Right hindlimb (tissue), 1 donor: ENCODE measurements at places on chromosomes 13 and 19.
A peak's percentile ranks its signal among the peaks of the same experiment; 100 is the strongest.

- no peak for DNase-seq
Measured at GRCh38 chr13:44601586-44601985, 25.5 kb upstream of the TSC22D1 start.

- DNase-seq, result no peak
Measured at GRCh38 chr13:20165417-20166257, 4.8 kb upstream of the GJA3 start.

DNA sequence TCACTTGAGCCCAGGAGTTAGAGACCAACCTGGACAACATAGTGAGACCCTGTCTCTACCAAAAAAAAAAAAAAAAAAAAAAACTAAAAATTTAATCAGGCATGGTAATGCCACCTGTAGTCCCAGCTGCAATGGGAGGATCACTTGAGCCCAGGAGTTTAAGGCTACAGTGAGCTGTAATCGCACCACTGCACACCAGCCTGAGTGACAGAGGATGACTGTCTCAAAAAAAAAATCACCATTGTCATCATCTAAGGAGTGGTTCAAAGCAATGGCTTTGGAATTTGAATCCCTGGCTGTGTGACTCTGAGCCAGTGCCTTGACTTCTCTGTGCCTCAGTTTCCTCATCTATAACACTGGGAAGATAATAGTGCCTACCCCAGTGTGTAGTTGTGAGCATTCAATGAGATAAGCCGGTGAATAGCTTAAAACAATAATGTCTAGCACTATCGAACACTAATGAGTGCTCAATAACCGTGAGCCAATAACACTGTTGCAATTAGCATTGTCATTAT lies 11.5 kb downstream of the IGSF23 start:
- DNase-seq, result no peak

DNA sequence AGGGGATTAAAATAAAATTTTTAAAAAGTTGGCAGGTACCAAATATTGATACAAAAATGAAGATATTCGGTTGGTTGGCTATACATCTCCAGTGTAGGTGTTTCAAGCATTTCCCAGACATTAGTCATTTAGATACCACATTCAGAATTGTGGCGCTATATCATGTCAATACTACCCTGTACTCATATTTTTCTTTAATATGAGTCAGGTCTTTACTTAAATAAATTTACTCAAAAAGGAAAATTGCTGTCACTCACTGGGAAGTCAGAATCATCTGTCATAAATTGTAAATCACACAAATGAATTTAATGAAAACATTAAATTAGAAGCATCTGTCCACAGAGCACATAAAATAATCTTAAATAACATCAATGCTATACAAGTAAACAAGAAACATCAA lies 134.2 kb downstream of the TSHZ3 start:
- DNase-seq, result no peak

GRCh38 chr13:97002581-97002980 lies 8.3 kb upstream of the OXGR1 start:
- no peak for DNase-seq

DNA sequence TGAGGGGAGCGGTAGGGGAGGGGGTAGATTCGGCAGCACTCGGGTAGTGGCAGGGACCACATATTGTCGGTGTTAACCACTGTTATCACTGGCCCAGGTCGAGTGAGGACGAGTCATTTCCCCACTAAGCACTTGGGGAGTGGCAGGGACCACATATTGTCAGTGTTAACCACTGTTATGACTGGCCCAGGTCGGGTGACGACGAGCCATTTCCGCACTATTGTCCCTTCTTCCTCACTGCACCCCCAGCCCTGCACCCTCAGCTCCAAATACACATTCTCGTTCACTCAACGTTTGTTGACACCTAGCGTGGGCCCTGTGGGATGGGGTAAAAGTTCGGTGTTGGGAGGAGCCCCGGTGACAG lies 467 bp upstream of the CLN5 start:
- no peak for DNase-seq

DNA sequence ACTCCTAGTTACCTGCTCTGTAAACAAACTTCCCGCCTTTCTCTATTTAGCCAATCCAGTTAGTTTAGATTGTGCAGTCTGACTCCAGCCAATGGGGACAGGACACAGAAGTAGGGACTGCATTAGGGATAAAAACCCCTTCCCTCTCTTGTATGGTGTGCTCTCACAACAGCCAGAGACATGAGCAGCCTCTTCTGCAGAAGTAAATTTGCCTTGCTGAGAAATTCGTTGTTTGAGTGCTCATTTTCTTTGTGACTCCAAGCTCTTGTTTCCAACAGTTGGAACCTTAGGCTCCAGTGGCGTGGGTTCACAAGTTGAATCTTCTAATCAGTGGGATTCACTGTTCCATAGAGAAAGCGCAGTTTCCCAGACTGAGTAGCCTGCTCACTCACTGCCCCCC lies 66.1 kb downstream of the ZNF93 start:
- DNase-seq, result no peak

GRCh38 chr19:1155352-1156304 lies 18.4 kb downstream of the SBNO2 start:
- DNase-seq, result no peak

DNA sequence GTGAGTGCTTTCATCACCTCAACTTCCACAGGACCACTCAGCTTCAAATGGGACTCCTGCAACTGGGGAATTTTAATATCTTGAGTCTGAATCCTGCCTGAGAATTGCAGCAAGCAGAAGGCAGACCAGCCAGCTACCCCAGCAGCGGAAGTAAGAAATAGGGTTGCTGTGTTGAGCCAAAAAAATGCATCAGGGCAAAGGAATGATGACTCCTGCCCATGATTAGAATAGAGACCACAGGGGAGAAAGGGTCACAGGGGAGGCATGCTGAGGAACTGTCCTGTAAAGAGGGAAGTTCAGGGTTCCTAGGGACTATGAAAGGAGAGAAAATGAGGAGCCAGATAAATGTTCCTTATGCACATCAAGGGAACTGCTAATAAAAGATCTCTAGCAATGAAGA lies 370.2 kb downstream of the KCTD12 start:
- no peak for DNase-seq

- no peak for DNase-seq
Measured at GRCh38 chr13:110881839-110882627, 32.8 kb downstream of the ANKRD10 start.

GRCh38 chr13:40130871-40131636 lies 475.6 kb downstream of the COG6 start:
- no peak for DNase-seq

DNA sequence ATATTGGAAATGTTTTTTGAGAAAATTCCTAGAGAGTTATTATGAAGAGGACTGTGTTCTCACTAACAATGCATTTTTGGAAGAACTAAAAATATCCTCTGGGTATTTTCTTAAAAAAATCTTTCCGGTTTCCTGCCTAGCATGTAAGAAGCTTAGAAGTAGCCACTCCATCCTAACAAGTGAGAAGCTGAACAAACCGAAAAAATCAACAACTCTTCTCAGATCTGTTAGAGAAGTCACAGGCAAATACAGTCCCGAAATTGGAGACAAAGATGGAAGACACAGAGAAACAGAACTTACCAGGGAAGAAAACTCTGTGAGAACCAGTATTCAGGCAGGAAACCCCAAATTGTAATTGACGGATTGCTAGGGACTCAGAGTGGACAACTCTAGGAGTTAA lies 173.0 kb downstream of the KLF12 start:
- no peak for DNase-seq

GRCh38 chr19:55857149-55857548 lies 20.8 kb downstream of the NLRP4 start:
- DNase-seq, result no peak

- no peak for DNase-seq
Measured at GRCh38 chr13:30715372-30715756, 20.0 kb upstream of the ALOX5AP start.

GRCh38 chr13:46320821-46321220 lies 66.2 kb downstream of the RUBCNL start:
- DNase-seq, result no peak

- no peak for DNase-seq
Measured at GRCh38 chr13:65601855-65602254, 1628.3 kb downstream of the PCDH9 start.

DNA sequence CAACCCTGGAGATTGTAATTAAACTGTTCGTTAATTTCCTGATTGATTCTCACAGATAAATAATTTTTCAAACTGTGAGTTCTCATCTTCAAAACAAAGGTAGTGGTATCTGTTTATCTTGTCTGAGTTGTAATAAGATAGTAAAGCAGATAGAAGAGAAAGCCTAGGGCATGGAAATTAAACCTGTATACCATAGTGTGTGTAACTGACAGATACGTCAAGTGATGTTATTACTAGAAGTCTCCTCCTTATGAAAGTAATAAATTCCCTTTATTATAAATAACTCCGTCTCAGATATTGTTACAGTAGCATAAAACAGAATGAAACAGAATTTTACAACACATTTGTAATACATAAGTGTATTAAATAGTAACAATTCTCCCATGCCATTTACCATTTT lies 1065.1 kb downstream of the SLITRK1 start:
- DNase-seq, result no peak

- no peak for DNase-seq
Measured at GRCh38 chr19:2329501-2329916, 1.0 kb downstream of the SPPL2B start.

- peak; percentile 68 for DNase-seq
Measured at GRCh38 chr13:46551410-46552302, 1.3 kb upstream of the LRCH1 start.

DNA sequence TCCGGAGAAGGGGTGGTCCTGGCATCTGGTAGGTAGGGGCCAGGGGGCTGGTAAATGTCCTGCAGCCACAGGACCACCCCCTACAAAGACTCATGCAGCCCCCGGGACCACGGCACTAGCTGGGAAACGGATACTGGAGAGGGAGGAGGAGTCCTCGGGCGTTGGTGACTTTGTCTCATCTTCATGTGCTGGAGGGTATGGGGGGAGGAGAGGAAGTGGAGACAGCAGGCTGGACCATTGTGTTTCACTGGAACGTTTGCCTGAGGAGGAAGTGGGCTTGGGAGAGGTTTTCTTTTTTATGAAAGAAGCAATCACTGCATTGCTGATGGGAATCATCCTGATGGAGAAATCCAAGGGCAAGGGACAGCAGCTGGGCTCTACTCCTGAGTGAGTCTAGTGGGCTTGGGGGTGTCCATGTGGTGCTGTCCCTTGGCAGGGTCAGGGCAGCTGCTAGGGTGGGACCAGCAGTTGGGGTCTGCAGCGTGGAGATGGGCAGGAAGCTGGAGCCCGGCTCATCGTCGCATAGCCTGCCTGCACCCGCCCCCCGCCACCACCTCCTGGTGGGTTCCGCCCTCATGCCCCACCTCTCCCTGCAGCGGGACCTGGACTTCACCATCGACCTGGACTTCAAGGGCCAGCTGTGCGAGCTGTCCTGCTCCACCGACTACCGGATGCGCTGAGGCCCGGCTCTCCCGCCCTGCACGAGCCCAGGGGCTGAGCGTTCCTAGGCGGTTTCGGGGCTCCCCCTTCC lies 1.7 kb upstream of the ADM5 start:
- peak; percentile 43 for DNase-seq

DNA sequence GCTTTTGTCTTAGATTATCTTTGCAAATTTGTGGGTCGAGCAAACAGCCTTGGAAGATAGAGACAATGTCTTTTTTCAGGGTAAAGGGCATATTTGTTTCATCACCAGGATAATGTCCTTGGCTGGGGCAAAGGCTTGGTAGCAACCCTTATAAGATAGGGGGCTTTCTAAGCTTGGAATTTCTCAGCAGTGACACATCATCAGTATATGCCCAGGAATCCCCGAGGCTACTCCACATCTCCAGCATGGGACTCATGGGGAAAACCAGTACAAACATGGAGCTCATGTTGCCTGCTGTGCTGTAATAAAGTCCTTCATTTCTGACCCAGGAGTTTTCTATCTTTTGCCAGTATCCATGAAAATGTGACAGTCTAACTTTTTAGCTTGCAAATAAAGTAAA lies 77.1 kb downstream of the DCLK1 start:
- DNase-seq, result no peak

GRCh38 chr19:41233748-41234240 lies 14.8 kb downstream of the AXL start:
- no peak for DNase-seq

DNA sequence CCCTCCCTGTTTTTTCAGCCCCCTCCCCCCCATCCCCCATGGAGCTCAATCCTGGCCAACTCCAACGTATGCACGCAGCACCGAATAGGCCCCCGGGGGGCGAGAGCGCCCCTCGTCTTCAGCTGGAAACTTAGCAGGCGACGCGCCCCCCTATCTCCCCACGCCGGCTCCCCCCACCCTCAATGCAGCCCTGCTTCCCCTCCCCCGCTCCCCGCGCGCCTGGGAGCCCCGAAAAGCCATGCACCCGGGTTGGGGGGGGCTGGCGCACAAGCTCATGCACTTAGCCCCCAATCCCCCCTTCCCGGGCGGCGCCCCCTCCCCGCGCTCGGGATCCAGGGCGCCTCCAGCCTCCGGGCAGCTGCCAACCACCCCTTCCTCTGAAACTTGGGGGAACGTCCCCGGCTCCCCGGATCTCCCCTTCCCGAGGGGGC lies 508 bp downstream of the ZBTB7A start:
- no peak for DNase-seq
